ENCODE measurements at places on chromosomes 16 and 17.
A peak's percentile ranks its signal among the peaks of the same experiment; 100 is the strongest.

DNA sequence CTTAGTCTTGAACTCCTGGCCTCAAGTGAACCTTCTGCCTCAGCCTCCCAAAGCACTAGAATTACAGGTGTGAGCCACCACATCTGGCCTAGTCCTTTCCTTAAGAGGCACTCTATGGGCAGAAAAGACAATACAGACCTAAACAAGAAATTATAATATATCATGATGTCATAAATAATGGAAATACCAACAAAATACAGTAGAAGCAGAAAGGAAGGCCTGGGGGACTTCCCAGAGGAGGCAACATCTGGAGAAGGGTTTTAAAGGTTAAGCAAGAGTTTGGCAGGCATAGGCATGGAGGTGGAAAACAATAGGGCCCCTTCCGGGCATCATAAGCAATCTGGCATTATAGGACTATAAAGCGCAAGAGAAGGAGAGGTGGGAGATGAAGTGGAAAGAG, 24.9 kb upstream of the GNA13 start:
- DNase-seq: no peak

DNA sequence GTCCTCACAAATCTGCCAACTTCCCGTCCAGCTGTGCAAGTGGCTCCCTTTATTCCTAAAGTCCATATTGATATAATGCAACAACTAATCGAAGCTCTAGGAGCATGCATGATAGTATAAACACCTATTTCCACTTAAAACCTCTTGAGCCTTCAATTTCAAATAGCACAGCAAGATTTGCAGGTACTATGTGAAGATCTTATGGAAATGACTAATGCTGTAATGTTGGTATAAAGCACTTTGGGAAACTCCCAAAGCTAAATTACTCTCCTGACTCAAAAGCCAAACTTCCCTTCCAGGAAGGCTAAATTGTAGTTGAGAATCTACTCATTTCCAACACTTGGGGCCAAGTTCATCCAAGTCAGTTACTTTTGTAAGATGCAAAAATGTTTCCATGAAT, 287.6 kb upstream of the CDH11 start:
- no peak for DNase-seq

DNA sequence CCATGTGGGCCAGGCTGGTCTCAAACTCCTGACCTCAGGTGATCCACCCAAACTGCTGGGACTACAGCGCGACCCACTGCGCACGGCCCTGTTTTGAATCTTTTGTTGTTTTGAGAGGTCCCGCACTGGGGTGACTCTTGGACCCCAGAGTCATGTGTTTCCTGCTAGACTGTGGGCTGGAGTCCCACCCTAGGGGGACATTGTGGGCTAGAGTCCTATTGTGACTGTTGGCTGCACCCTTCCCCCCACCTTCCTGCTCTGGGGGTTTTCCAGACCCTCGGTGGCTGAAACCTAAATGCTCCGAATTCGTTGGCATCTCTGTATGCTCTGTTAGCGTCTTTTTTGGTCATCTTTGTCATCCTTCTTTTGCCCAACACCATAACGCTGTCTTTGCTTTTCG, 16.0 kb downstream of the NUPR1 start:
- no peak for DNase-seq

DNA sequence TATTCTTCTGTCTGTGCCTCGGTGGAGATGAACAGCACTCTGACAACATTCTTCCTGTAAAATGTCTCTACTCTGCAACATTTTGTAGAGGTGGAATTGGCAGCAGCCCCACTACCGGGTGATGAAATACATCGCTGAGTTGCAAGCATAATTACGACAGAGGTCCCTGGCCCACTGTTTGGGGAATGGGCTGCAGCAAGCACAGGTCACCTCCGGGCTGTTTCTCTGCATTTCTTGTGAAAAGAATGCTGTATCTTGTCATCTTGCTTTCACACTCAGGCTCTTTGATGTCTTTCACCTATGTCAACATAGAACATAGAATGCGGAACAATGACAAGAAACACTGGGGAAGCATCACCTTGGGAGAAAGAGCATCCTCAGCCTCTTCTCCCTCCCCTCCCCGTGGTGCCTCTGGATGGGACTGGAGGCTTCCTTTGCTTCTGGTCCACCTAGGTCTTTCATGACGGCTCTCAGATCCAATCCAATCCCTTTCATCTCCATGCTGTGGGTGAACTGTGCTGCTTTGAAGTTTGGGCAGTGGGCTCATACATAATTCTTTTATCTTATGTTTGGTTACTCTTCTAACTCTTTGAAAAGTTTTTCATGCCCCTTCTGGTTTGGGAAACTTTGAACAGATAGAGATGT, 265.0 kb downstream of the PHKB start:
- no peak for DNase-seq

DNA sequence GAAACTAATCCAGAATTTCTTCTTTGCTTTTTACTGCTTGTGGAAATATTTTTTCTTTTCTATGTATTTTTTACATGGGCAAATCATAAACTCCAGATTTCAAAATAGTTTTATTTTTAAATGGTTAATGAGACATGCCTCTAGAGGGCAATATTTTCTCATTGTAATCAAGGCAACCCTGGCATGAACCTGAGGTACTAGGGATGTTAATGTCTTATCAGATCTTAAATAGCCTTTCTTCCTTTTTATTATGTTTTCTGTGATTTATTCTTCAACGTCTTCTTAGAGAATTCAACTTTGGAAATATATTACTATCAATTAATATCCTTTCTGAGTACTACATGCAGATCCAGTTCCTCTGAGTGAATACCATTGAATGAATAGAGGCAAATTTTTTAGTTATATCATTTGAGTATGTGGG, 324.7 kb downstream of the BCAS3 start:
- DNase-seq: peak; percentile 43

DNA sequence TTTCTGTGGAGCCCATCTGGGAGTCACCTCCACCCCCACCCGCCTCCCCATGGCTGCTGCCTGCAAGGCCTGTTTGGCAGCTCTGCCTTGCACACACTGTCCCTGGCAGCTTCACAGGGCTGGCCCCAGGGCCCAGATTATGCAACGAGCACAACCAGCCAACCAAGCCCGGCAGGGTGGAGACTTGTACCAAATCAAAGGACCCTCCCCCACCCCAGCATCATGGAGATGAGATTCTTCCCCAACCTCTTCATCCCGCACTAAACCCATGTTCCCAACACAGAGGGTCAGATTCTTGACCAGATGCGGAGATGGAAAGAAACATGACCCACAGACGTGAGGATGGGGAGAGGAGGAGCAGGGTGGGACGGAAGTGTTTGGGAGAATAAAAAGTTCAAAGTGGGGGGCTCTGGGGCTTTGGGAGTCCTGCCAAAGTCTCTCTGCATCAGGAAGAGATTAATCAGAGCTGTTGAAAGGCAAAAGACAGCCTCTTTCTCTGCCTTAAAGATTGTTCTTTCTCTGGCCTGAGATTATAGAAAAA, 3.8 kb downstream of the SMARCD2 start:
- no peak for DNase-seq

DNA sequence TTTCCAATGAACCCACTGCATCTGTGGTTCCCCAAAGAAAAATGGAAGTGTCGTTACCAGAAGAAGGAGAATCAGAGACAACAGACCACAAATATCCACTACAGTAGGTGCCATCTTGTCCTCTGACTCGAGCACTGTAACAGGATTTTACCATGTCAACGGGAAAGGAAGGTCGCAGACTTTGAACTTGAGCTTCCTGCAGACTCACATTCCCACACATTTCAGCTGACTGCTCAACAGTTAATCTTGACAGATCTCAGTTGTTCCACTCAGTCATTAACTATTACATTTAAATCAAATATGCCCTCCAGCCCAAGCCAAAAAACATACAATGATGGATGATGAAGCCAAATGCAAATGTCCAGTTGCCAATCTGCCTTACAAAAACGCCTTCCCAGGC, 37.0 kb downstream of the GAS7 start:
- DNase-seq: no peak

DNA sequence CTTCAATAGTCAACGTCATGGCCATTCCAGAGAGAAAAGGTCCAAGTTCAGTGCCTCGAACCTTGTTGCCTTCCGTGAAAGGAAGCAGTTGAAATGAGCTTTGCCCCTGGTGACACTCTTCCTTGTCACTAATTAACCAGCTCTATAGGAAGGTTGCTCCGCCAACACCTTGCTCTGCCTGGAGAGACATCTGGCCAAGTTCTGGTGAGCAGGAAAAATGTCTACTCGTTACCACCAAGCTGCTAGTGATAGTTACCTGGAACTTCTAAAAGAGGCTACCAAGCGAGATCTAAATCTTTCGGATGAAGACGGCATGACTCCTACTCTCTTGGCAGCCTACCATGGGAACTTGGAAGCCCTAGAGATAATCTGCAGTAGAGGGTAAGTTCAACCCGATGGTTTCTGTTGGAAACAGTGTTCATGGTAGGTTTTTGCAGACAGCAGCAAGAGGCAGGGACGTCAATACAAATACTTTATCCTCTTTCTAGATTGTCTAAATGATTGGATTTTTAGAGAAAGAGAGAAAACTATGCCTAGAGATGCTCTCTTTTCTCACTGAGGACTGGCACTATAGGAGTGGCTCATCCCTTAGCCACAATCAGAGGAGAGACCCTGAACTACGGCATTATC, at the start of gene ANKS4B:
Gene ANKS4B (plus strand): TSS at position 179 of the 630 bp plus-strand sequence. CDS start 39 bp downstream, at position 218.
- peak; percentile 98 for DNase-seq

DNA sequence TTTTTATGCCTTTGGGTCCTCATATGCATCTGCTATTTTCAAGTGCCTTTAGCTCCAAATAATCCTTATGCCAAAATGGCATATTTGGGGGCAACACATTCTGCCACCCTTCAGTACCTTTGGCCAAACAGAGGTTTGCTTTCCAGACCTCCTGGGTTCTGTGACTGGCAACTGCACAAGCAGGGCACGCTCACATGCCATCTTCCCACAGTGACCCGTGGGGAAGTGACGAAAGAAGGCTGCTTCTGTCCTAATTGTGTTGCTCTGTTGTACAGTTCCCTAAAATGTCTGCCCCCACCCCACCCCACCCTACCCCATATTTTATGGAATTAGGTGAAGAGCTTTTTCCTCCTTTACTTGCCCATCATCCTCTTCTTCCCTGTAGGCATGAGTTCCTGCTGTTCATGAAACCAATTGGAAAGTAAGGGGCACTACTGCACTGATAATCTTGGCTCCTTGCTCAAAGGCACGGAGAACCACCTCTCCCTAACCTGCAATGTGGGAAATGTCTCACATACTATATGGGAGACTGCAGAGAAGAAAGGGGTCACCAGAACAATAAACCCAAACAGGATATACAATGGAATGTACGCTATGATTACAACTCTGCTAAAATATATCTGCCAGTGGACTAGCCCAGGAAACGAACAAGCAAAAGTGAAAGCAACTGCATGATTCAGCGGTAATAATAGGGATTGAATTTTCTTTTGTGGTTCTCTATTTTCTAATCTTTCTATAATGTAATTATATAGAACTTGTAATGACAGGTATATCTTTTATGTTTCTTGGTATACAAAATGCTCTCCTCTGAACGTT, 3.3 kb upstream of the SLFN12L start:
- peak; percentile 71 for DNase-seq

DNA sequence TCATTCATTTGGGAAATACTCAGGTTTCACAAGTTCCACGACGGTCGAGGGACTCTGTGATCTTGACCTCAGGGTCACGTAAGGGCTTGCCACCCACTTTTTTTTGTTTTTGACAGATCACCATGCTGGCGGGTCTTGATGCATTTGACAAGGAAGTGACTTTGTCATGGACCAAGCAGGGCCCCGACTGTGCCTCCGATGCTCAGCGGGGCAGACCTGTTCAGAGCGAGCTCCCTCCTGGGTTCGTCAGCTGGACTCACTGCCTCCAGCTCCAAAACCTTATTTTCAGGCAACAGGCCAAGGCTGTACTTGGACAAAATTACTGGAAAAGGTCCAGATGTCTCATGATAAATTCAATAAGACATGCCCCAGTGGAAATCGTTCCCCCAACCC, 9.0 kb upstream of the CLEC18A start:
- no peak for DNase-seq

- DNase-seq: no peak
Measured at GRCh38 chr16:27254262-27254811, 14.2 kb downstream of the NSMCE1 start.

DNA sequence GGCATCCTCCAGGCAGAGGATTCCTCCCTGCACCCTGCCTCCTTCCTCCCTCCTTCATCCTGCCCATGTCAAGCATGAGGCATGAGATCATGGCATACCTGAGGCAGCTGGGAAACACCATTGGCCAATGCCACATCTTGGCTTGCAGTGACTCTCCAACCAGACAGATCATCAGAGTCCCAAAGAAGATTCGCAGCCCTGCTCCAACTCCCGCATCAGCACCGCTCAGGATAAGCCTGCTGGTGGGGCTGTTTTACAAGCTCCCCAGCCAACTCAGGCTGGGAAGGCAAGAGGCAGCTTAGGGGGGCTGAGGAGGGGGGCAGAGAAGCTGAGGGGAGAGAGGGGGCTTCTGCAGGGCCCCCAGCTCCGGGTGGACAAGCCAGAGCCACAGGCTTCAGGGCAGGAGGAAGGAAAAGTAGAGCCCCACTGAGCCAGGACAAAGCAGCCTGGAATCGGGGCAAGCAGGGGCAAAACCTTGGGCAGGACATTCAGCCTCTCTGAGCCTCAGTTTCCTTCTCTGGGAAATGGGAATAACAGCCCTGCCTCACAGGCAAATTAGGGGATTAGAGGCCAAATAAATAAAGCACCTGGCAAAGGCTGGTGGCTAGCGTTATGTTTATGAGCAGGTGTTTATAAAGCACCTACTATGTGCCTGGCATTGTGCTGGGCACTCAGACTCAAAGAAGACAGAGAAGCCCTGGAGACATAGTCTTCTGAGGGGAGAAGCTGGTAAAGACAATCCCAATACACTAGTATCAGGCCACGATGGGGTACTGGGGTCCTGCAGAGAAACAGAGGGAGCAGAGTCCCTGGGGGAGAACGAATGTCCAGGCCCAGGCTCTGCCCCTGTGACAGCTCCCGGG, 88.1 kb downstream of the GOSR1 start:
- DNase-seq: no peak

GRCh38 chr17:47665655-47666054, 15.9 kb downstream of the KPNB1 start:
- DNase-seq: no peak

- no peak for DNase-seq
Measured at GRCh38 chr17:55391244-55391757, 30.3 kb downstream of the MMD start.

- peak; percentile 43 for DNase-seq
Measured at GRCh38 chr16:75402821-75403475, 30.4 kb downstream of the CFDP1 start.

DNA sequence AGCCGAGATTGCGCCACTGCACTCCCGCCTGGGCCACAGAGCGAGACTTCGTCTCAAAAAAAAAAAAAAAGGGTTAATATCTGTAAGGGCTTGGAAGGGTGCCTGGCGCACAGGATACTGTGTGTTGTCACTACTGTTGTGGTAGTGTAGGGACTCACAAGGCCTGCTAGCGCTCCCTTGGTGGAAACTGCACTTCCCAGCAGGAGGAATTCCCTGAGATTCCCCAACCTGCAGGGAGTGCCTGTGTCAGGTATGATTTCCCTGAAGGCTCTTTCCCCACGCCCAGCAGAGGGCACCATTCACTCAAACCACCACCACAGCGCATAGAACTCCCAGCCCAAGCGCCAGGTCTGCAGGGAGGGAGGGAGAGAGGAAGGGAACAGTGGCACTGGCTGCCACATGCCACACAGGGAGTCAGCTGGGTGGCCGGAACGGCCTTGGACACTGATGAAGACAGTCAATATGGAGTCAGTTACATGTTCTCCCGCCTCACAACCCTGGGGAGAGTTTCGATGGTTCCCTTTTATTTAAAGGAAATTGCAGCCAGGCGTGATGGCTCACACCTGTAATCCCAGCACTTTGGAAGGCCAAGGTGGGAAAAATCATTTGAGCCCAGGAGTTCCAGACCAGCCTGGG, 32.7 kb upstream of the CDH1 start:
- peak; percentile 97 for DNase-seq

- peak; percentile 79 for DNase-seq
Measured at GRCh38 chr17:50272711-50273653, 1.3 kb upstream of the TMEM92 start.
